ENCODE measurements at places on chromosomes 3 and 15.

DNA sequence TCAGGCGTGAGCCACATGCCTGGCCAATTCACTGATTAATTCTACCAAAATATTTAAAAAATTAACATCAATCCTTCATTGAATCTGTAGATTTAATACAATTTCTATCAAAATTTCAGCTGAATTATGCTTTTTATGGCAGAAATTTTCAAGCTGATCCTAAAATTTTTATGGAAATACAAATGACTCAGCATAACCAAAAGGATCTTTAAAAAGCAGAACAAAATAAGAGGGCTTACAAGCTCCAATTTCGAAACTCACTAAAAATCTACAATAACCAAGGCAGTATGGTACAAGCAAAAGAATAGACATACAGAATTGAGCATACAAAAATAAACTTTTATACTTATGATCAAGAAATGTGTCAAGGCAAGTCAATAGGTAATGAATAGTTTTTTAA, 180.4 kb upstream of the CTNNB1 start:
- no peak for DNase-seq

- DNase-seq = no peak
Measured at GRCh38 chr3:181541414-181541813, 170.3 kb upstream of the SOX2 start.

- no peak for DNase-seq
Measured at GRCh38 chr15:35150361-35150760, 65.3 kb upstream of the NANOGP8 start.

GRCh38 chr3:107578091-107578490, 55.3 kb downstream of the BBX start:
- DNase-seq = no peak

DNA sequence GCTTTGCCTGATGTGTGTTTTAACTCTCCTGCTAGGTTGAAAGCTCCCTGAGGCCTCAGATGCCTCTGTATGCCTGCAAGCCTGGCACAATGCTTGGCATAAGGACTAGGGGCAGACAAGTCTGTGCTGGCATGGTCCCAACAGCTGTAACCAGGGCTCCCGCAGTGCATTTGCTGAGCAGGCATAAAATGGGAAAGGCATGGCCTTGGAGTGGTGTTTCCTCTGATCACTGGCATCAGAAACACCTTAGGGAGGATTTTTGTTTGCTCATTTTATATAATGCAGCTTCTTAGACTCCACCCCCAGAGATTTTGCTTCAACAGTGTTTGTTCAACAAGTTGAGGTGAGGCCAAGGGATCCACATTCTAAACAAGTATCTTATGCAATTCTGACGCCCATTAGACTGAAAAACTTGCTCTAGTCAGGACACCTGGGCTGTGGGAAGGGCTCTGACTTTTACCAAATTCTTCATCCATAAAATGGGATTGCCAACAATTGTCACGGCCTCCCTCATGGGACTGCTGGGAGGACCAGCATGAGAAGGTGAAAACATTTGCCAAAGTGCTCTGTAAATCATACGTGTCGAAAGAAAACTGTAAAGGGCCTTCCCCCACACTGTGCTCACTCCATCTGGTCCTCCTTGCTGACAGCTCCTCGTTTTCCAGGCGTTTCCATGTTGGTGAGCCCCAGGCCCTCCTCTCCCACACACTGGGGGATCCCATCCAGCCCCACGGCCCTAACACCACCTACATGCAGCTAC, 43.1 kb downstream of the STARD5 start:
- no peak for DNase-seq

GRCh38 chr15:67048281-67049279, 16.8 kb upstream of the SMAD3 start:
- peak; percentile 89 for DNase-seq

DNA sequence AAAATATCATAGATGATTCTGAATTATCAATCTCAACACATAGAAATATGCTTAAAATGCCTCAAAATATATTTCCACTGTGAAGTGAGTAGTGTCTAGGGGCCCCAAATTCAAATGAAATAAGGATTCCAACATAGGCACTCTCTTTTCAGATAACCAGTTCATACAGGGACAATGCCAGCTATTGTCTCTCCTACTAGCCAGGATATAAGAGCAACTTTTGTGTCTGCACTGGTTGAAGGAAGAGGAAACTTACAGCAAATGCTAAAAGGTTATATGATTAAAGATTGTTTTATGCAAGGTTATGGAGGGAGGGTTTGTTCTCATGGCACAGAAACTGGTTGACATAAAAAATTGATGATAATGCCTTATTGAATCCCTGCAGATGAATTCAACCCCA, 579.4 kb upstream of the ALCAM start:
- no peak for DNase-seq

DNA sequence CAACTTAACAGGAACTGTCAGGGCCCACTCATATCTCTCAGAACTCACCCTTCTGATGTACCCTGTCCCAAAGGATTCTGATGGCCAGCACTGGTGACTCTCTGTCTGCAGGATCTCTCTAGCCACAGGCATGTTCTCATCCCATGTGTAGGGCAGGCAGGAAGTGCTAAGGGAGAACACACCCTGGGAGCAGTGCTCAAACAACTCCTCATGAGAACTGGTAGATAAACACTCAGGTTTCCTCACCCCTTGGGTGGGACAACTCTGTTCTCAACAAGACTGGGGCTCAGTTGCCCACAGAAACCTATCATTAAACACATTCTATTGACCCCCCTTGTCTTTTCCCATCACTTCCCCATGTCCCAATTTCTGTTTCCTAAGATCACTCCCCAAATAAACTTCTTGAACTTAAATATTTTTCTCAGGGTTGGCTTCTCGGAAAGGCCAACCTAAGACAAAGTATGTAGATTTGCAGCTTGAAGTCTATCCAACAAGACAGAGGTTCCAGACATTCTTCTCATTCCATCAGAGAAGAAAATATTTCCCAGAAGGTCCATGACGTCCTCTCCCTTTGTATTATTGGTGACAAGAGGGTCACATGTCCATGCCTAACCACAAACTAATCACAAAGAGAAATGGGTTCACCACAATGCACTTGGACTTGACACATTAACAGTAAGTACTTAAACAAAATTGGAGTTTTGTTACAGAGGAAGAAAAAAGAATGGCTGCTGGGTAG, 276.6 kb upstream of the GADL1 start:
- no peak for DNase-seq

- DNase-seq = peak; percentile 76
Measured at GRCh38 chr3:10205451-10206165, 40.9 kb downstream of the IRAK2 start.

DNA sequence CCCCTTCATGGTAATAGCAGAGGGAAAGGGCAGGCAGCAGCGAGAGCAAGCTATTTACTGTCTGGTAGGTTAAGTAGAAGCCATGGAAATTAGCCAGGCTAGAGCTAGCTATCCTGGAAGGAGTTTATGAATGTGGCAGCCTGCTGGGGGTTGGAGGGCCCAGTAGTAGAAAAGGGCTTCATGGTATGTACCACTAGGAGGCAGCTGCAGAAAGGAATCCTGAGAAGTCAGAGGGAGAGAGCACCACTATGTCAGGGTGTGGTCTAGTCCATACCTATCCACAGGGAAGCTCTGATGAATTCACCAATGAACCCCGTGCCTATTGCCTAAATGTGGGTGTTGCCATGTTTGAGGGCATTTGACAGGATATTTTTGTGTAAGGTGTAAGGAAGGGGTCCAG, 55.0 kb downstream of the PLAAT1 start:
- no peak for DNase-seq

- DNase-seq = no peak
Measured at GRCh38 chr3:88033079-88033478, 25.7 kb downstream of the CGGBP1 start.

GRCh38 chr15:84715441-84716035, 401 bp downstream of the SEC11A start:
- DNase-seq = peak; percentile 19

GRCh38 chr15:89111352-89111751, 23.1 kb downstream of the ABHD2 start:
- no peak for DNase-seq

DNA sequence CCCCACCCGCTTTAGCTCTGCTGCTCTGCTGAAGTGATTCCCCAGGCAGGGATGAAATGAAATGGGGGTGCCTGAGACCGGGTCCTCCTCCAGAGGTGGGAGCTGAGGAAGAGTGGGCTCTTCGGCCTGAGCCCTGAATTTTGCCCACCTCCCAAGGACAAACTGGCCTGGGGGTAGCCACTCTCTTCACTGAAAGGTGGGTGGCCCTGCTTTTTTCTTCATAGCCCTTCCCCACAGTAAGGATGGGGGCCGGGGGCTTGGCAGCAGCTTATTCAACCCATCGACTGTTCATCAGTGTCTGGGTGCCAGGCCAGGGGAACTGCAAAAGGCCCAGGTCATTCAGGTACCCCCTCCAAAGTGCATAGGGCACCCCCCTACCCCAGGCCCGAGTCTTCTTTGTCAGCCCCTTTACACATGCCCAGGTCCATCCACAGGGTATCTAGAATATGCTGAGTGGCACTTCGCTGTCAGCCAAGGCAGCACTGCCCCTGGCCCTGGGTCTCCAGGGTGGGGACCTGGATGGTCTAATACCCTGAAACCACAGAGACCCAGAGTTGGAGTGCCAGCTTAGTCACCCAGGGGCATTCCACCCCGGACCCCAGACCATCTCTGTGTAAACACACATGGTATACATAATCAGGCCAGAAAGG, 7.9 kb downstream of the SCN5A start:
- DNase-seq = no peak

- DNase-seq = no peak
Measured at GRCh38 chr15:88484682-88485331, 17.3 kb downstream of the MRPS11 start.

DNA sequence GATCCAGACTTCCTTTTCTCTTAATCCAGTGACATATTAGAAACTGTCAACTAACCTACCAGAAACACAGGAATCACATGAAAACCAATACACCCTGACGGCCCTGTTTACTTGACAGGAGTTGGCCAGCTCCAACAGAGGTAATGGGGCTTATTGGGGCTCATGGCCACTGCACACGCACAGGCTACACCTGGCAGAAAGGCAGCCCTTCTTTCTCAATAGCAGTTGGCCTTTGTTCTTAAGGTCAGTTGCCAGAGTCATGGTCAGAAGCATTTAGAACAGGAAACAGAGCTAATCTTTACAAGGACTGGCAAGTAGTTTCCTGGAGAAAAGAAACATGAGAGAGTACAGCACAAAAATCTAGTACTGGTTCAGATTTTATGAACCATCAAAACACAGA, 181.8 kb downstream of the MAGI1 start:
- DNase-seq = peak; percentile 43

DNA sequence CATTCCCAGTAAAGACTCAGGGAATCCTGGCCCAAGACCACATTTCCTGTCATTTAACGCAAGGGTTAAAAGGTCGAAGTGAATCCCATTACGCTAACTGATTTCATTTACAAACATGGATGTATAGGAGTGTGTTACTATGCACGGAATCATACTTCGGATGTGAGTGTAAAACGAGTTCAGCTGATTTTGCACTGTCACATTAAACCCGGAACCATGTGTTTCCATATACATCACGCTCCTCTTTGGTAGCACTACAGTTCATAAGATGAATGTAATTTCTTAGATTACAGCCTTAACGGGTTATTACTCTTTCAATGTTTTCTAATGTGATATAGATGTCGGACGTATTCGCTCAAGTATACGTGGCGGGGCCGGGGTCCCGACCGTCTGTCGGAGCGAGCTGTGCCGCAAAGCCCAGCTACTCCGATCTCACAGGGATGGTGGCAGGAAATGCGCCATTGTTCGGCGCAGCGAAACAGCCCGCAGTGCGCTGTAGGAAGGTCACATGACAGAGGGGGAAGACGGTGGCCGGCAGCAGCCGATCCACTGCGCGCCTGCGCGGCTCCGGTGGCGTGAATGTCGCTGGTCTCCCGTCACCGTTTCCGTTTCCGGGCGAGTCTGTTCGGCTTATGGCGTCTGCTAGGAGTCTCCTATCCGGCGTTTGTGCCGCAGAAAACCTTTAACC, 97.3 kb downstream of the NPAP1 start:
- peak; percentile 86 for DNase-seq

DNA sequence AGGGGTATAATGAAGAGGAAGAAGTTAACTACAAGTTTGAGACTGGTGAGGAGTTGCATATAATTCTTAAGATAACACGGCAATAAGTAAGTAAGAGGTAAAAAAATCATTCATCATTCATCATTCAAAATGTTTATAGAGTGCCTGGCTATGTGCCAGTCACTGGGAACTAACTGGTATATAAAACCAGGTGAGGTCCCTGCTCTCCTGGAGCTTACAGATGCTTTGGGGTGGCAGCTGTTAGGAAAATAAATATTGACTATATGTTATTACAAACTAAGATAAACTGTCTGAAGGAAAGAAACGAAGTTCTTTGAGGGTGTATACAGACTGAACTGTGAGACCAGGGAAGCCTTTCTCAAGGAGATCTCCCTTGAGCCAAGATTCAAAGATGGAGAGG, 2.9 kb downstream of the CASR start:
- DNase-seq = no peak

- no peak for DNase-seq
Measured at GRCh38 chr3:59508273-59508672, 458.4 kb upstream of the CFAP20DC start.

DNA sequence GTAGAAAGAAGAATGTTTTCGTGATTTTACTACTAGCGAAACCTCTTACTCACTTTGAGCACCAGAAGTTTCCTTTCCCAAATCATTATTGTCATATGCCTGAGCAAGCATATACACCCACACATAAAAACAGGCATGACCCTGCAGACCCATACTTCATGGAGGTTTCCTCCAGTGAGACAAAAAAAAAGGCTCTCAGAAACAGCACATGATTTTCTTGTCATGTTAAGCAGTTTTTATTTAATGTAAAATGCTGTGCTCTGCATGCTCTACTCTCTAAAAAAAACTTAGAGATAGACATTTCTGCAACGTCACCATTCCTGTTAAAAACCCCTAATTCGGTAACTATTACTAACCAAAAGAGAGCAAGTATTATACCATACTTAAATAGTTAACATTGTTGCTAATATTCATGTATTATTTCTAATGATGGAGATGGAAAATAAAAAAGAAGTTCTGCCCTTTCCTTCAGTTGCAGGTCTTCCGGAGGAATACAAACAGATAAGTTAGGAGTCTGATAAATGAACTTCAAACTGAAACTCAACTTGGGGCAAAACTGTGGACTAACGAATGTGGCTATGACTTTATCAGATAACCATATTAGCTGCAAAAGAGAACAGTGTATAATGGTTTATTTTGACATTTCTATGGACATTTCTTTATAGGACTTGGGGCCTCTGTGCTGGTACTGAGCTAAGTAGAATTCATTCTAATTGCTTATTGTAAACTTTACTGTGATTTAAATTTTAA, 15.9 kb downstream of the CD200R1 start:
- DNase-seq = no peak

DNA sequence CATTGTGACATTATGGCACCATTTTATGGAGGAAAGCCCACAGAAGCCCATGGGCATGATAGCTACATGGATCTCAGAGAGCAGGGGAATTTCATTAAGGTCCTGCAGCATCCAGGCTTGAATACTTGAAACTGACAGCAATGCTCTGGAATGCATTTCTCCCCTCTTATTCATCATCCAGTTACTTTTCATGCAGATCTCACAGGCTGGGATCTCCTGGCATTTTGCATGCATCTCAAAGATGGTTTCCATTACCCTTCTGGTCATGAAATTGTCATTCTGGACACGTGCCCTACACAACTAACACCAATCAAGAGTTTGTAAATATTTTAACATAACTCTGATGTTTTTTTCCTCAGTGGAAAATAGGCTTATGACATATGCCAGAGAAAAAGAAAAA, 32.4 kb downstream of the VGLL3 start:
- DNase-seq = no peak

GRCh38 chr15:47616876-47617275, 100.4 kb upstream of the SEMA6D start:
- DNase-seq = no peak

All from body of pancreas (tissue), 4 donors.